Suprapubic skin (tissue), 4 donors: ENCODE measurements at places on chromosomes 13 and 19. TPM values are rescaled to one million over a fixed set of nuclear protein-coding genes. Genes with fewer than 3 reads are reported as not detected.

IZUMO4 gene
- 2.1 TPM for total RNA-seq

ZNF555 gene
- 2.7 TPM for total RNA-seq

FUT6 gene
- total RNA-seq: not detected

RNF225 gene
- 13.6 TPM for total RNA-seq

KIR2DL4 gene
- 0.83 TPM for total RNA-seq

ZNF492 gene
- total RNA-seq: 0.80 TPM

ADAMTS10 gene
- total RNA-seq: 1.8 TPM

TMEM221 gene
- total RNA-seq: 0.39 TPM

ATP12A gene
- 6.4 TPM for total RNA-seq

ZNF729 gene
- total RNA-seq: not detected

UBL3 gene
- 48.9 TPM for total RNA-seq

KLHL1 gene
- not detected for total RNA-seq

HOMER3 gene
- total RNA-seq: 27.4 TPM

PPM1N gene
- total RNA-seq: 5.4 TPM

TEX26 gene
- total RNA-seq: not detected

CPB2 gene
- 1.1 TPM for total RNA-seq

TMPRSS9 gene
- total RNA-seq: not detected

MAB21L1 gene
- total RNA-seq: 0.39 TPM

DENND1C gene
- 2.0 TPM for total RNA-seq
